ENCODE measurements at places on chromosomes 3 and 15. TPM values are rescaled to one million over a fixed set of nuclear protein-coding genes. Genes with fewer than 3 reads are reported as not detected.

Gene NEIL1
- total RNA-seq: 5.5 TPM

Gene SLC9C1
- total RNA-seq: 0.30 TPM

Gene FBXL22
- 0.59 TPM for total RNA-seq

Gene TUSC7
- not detected for total RNA-seq

Gene CLRN1
- total RNA-seq: not detected

Gene TRPM1
- not detected for total RNA-seq

Gene CTXN2
- not detected for total RNA-seq

Gene ST8SIA2
- total RNA-seq: not detected

Gene TNIK
- 24.9 TPM for total RNA-seq

All from smooth muscle cell of the umbilical artery (primary cell).